Pons (tissue), 1 donor: ENCODE measurements at places on chromosomes 5 and 9.
A peak's percentile ranks its signal among the peaks of the same experiment; 100 is the strongest.

DNA sequence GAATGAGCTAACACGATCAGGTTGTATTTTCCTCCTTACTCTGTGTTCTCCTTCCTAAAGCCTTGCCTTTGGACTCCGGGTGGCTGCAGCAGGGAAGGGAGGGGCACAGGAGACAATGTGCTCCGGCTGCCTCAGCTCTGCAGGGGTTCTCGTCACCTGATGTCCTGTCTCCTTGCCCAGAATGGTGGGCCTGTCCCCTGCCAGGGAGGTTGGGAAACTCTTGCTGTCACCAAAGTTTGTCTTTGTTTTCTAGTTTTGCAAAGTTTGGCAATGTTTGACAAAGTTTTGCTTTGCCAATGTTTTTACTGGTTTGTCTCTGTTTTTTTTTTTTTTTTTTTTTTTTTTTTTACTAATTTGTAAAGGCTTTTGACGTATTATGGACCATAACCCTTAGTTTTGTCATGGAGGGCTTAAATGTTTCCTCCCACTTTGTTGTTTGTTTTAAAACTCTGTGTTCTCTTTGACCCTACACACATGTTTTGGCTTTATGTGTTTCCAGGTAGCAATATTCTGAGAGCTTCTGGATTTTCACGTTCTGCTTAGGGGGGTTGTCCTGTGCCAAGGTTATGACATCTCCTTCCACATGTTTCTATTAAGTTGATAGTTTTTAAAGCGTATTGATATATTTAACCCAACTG is 49.3 kb downstream of the GADD45G start:
- no peak for DNase-seq

DNA sequence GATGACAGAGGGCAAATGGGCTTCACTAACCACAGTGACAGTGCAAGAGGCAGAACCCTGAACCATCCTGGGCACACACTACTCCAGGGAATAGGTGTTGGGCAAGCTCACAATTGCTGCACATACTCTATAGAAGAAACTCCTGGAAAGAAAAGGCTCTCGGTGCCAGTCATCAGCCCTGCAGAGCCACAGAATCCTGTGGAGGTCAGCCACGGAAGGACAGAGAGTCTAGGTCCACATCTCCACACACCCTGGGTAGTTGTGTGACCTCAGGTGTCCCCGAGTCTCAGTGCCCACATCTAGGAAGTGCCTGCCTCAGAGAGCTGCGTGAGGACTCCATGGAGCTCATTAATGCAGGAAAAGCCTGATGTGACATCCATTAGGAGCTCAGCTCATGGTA is 16.0 kb upstream of the ANGPTL2 start:
- DNase-seq: no peak

DNA sequence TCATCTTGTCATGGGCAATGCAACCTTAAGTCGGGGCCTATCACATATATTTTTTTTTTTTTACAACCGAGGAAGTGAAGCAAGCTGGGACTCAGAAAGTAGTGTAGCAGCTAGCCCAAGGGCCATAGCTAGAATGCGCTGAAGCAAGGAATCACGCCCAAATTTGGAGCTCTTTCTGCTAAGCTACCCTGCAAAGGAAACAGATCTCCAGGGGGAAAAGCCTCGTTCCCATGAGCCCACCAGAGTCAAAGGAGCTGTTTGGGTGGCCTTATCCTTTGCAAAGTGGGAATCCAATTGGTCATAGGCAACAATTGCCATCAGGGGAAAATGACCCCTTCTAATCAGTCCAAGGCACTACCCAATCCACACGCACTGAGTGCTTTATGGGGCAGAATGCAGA is 390.4 kb downstream of the EBF1 start:
- no peak for DNase-seq

GRCh38 chr9:126221480-126221879 is 105.1 kb upstream of the MVB12B start:
- no peak for DNase-seq

DNA sequence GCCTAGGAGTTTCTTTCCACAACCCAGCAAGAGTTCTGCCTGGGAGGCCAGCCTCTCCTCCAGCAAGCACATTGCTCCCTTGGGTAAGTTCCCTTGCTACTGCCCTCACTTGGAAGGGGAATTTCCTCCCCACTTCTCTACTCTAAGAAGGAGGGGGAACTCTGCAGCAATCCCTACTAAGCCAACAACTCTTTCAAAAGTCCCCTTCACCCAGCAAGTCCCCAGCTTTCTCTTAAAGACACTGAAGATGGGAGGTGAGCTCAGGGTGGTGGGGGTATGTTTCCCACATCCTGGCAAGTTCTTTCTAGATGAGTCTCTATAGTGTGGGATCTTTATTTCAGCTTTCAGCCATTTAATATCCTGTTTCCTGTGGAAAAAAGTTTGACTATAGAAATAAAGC is 49.0 kb downstream of the PDE8B start:
- no peak for DNase-seq

- no peak for DNase-seq
Observed at GRCh38 chr5:38078161-38078560, 180.2 kb upstream of the EGFLAM start.

- no peak for DNase-seq
Observed at GRCh38 chr5:85646641-85647040, 971.1 kb upstream of the COX7C start.

DNA sequence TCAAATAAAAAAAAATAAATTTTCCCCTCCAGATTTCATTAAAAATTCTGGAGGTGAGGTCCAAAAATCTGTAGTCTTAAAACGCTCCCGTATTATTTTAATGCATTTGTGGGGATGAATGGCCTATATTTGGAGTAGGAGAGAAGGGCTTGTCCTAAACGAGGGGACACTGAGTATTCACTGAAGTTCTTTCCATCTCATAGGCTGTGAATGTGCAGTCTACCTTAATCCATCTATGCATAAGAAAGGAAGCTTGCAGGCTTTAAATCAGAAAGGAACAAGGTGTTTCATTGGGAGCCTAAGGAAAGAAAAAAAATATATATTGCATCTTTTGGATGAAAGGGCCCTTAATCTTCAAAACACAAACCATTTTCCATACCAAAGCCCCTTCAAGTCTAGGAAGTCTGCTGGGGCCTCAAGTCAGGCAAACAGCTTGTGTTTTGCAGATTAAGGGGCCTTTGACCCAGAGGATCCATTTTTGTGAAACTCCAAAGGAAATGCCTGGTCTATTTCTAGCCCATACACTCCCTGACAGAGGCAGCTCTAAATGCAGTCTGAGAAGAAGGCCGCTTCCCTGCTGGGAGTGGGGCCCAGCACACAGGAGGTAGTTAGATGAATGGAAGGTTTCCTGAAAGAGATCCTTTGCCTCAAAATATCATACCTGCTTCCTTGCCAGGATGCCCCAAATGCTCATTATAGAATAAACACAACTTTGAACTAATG is 35.6 kb downstream of the BRINP1 start:
- DNase-seq: no peak

DNA sequence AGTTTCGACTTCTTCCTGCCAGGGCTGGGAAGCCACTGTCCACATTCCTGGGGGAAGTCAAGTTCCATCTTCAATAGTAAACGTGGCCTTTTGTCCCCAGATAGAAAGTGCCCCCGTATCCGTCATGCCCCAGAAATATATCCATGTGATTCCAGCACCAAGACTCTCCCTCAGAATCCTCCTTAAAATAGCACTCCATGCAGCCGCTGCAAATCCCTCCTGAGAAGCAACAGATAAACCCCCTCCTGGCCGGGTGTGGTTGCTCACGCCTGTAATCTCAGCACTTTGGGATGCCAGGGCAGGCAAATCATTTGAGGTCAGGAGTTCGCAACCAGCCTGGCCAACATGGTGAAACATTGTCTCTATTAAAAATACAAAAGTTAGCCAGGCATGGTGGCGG is 126.1 kb downstream of the OLFM1 start:
- no peak for DNase-seq

DNA sequence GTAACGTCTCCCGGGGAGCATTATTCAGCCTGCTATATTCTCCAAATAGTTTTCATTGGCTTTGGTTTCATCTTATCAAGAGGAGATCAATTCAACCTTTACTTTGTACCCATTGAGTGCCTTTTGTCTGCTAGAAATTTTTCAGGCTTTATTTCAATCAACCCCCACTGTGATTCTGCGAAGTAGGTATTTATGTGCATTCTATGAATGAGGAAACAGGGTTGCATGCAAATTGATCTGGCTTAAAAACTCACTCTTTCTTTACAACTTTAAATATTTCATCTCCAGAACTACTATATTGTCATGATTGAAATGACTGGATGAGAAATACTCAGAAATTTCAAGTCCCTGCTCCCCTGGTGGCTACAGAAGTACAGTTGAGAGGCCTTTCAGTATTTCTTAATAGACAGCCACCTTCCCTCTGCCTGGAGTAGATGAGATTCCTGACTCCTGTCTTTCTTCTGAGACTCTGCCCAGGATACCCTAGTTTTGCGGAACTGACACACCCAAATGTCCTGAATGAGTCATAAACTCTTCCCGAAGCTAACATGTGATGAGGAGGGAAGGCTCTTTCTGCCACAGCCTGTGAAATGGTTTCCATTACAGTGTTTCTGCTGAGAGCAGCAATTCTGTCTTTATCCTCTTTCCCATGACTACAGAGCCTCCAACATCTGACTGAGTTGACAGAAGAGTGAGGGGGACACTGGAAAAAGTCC is 52.6 kb upstream of the TNC start:
- no peak for DNase-seq

GRCh38 chr5:139895647-139896046 is 100.0 kb downstream of the PSD2 start:
- DNase-seq: peak; percentile 40

DNA sequence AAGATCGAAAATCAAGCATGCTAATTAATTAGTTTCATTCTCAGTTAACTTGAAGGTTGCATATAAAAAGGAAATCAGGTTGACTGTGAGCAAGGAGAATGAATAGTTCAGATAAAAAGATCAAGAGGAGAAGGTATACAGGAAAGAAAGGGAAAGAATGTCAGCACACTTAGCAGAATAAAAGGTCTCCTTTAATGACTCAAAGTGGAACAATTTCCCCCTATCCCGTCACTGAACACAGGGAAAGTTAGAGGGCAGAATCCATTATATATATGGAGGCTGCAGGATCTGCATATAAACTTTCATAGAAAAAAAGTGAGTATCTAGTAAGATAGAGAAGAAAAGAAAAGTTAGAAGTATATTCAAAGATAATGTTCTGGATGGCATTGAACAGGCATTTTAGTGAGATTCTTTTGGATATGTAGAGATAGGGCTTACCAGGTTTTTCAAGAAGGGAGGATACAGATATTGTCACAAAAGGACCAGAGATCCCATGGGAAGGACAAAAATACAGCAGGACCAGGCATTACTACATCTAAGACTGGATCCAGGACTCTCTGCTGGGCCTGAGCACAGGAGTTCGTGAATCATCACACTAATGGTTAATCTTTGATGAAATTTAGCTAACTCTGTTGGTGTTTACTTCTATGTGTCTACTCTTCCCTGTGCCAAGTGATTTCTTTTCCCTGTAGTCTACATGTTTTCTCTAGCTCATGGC is 988.2 kb upstream of the ARRDC3 start:
- DNase-seq: no peak

GRCh38 chr5:14243766-14244165 is 100.6 kb downstream of the TRIO start:
- DNase-seq: no peak

GRCh38 chr5:14946815-14947620 is 75.4 kb upstream of the ANKH start:
- DNase-seq: peak; percentile 53

- no peak for DNase-seq
Observed at GRCh38 chr5:44807269-44807668, 1.5 kb upstream of the MRPS30 start.

GRCh38 chr9:109707355-109707754 is 72.6 kb upstream of the PALM2AKAP2 start:
- no peak for DNase-seq

- no peak for DNase-seq
Observed at GRCh38 chr5:133642153-133642722, 29.9 kb upstream of the FSTL4 start.

GRCh38 chr9:114655689-114656088 is 1.9 kb downstream of the TEX53 start:
- no peak for DNase-seq

GRCh38 chr9:137461663-137462395 is 2.7 kb upstream of the NSMF start:
- DNase-seq: no peak

GRCh38 chr5:128074953-128075352 is 8.6 kb upstream of the SLC12A2 start:
- no peak for DNase-seq

DNA sequence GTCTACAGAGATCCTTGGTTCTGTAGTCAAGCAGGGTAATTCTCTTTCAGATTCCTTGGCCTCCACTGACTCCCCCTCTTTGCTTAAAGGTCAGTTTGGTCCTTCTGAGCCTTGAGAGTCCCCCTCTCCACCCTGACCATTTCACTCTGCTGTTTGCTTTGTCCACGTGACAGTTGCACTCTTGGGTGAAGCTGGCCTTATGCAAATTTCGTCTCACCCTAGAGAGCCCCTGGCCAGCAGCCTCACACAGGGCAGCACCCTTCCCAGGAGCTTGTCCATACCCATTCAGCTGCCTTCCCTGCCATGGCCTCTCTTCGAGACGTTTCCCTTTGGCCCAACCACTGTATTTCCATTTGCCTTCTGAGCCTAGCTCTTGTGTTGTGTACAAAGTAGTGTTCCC is 63.7 kb downstream of the PRKACG start:
- DNase-seq: no peak

DNA sequence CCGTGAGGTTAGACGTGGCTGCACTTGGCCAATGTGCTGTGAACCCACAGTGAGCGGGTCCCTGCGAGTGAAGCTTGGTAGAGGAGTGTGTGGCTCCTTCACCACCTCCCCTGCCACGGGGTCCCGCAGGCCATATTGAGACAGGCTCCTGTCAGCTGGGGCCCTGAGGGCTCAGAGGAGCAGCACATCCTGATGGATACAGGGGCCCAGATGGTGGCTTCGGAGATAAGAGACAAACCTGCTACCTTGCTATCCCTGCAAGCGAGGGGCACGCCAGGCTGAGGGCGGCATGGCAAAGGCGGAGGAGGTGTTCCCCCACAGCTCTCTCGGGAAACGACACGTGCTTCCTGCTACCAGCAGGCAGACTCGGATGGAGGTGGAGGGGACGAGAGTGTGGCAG is 33.1 kb downstream of the SLC6A3 start:
- DNase-seq: no peak

DNA sequence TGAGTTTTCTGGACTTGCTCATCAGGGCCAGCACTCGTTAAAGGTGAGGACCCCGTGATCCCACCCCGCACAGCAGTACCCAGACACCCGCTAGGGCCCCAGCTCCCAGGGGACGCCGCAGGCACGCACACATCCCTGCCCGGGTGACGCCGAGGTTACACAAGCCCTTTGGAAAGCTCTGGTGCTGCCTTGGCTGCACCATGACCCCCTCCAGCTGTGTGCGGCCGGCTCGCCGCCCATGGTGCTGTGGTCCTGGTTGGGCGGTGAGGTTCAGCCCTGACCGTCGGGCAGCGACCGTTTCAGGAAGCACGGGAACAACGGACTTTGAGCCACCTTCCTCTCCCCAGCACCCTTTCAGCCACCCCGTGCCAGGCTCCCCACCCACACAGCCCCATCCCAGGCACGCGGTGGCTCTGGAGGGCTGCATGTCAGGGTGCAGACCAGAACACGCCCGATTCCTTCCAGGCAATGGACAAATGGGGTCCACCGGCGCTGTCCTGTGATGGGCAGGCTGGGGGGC is 7.5 kb upstream of the SLC12A7 start:
- no peak for DNase-seq

- no peak for DNase-seq
Observed at GRCh38 chr5:122341087-122341486, 29.1 kb downstream of the SNCAIP start.
